Stomach (tissue), 19 donors: ENCODE measurements at places on chromosomes 12 and 14.
A peak's percentile ranks its signal among the peaks of the same experiment; 100 is the strongest.

- no peak for DNase-seq
These were observed 117.5 kb downstream of the ASCL4 start for GRCh38 chr12:107891967-107892366.

DNA sequence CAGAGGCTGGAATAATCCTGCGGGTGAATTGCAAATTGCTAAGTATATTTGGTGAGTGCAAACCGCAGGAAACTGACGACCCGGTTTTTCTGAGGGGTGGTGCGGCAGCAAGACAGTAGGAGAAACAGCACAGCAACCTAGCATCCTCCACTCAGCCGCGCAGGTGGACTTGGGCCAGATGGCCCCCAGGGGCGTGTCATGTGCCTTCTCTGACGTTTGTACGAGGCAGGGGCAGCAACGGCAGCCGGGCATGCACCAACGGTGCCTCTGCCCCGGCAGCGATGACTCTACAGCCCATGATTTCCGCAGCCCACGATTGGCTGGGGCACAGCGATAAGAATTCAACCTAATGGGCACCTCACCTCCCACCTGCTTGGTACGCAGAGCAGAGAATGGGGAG is 11.1 kb upstream of the CLEC2A start:
- no peak for DNase-seq

DNA sequence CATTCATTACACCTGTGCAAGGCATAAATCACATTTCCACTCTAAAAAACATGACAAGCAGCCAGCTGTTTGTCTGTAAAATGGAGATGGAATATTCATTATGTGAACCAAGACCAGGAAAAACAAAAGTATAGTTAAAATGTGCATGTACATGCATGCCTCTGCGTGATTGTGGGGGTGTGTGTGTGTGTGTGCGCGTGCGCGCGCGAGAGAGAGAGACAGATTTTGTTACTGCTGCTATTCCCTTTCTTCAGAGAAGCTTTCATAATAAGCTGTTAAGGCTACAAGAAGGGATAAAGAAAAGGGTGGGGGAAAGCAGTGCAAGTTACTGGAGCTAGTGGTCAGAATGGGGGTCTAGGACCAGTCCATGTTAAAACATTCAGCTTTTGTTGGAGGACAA is 430.3 kb downstream of the NAV3 start:
- DNase-seq = no peak

DNA sequence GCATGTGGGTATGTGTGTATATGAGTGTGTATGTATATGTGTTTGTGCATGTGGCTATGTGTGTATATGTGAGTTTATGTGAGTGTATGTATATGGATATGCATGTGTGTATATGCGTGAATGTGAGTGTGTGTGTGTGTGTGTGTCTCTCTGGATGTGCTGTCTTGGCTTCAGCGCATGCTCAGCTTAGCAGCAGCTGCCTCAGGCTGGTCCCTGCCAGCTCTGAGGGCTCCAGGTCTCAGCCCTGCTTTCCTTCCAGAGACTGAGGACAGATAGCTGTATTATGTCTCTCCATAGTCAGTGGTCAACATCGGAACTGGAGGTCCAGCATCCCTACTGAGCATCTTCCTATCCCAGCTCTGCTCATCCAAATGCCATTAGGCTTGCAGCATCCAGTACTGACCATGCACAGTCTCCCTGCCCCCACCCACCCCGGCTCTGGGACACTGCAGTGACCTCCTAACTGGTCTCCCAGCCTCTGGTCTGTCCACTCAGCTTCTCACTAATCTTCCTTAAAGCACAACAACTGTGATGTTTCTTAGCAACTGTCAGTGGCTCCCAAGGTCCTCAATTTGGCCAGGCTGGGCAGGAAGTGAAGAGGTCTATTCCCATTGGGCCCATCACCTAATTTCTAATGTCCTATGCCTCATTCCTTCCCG is 22.8 kb downstream of the FAIM2 start:
- no peak for DNase-seq

- DNase-seq = peak; percentile 10
These were observed 436.9 kb upstream of the TMEM132C start for GRCh38 chr12:127830065-127830460.

DNA sequence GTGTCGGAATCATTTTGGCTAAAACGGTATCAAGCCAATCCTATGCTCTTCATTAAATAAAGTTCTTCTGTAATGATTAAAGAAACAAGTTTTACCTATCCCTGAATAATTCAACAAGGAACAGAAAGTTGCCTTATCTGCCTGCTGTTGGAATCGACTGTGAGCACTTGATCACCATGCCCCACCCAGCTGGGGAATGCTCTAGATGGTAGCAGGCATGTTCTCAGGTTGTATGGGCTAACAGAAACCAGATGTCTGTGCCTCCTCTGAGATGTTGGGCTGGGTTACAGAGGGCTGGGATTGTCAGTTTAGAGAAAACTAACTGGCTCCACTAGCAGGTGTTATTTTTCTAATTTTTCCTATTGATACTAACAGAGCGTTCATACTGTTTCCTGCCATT is 28.9 kb downstream of the RTRAF start:
- DNase-seq = no peak

GRCh38 chr14:90676912-90677311 is 139.3 kb downstream of the TTC7B start:
- no peak for DNase-seq

DNA sequence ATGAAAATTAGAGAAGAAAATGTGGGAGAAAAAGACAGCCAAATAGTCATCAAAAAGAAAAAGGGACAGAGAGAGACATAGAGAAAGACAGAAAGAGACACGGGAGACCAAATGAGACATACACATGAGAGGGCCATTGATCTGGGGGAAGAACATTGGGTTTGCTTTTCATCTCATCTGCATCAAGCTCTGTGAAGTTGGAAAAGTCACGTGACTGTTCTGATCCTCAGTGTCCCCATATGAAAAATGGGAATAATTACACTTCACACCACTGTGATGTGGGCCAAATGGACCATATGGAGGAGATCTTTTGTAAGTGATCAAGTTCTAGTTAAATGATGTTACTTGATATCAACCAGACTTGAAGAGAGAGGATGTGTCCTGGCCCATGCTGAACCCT is 147.1 kb upstream of the NRXN3 start:
- DNase-seq = no peak

GRCh38 chr14:88667555-88668273 is 104.9 kb downstream of the ZC3H14 start:
- DNase-seq = peak; percentile 51

DNA sequence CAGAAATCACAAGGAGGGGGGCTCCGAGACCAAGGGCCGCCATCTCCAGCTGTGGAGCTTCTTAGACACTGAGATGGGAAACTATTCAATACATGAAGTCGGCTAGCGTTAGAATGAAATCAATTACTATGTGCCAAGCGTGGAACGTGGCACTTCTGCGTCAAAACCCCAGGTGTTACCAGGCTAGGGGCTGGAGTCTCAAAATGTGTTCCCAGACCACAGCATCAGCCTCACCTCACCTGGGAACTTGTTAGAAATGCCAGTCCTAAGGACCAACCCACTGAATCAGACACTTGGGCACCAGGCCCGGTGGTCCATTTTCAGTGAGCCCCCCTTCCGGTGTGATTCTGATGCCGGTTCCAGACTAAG is 5.0 kb upstream of the SETD1B start:
- DNase-seq = no peak

GRCh38 chr14:28761438-28762291 is 4.9 kb upstream of the FOXG1 start:
- DNase-seq = no peak

GRCh38 chr14:81485372-81485771 is 48.3 kb downstream of the SEL1L start:
- DNase-seq = no peak

DNA sequence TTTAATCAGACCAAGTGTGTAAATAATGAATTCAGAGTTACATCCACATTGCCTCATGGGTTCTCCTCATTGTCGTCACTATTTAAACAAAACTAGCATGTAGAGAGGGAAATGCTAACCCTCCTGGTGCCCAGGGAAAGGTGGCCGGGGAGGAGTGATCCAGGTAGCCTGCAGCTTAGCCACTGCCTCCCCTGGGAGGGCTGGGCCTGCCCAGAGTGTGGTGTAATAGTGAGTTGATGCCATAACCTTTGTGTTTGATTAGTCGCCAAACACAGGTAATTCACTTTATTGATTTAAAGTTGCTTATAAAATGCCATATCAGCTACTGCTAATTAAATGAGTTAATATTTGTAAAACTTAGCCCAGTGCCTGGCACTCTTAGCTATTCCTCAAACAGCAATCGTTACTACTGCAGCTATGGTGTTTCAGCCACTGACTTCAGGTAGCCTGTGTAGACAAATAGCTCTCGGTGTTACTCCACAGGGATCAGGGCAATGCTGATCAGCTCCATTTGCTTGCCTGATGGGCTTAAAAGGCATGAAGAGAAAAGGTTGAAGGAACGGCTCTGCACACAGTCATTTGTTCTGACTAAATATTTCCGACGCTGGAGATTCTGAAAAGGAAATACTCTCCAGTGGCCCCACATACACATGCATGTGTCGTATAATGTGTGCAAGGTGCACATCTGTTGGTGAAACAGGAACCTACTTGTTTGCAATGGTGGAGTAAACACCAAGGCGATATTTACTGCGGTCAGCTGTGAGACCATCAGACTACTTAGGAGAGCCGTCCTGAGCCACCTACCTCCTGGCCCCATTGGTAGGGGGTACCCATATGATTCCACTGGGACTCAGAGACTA is 45.7 kb upstream of the PRMT8 start:
- peak; percentile 56 for DNase-seq

GRCh38 chr12:98856897-98857540 is 211.9 kb downstream of the APAF1 start:
- no peak for DNase-seq

DNA sequence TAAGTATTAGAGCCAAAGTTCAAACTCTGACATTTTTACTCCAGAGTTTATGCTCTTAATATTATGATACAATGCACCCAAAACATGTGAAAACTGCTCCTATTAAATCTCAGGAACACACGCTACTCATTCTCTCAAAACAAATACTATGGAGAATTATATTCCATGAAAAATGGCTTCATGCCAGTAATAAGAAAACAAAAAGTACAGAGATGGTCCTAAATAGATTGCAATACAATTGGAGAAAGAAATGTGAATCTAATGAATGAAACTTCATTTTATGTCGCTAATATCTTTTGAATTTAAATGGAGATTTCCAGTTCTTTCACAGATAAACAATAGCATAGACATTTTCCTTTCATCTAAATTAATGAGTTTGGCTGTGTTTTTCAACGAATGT is 384.3 kb downstream of the ADAMTS20 start:
- DNase-seq = no peak

DNA sequence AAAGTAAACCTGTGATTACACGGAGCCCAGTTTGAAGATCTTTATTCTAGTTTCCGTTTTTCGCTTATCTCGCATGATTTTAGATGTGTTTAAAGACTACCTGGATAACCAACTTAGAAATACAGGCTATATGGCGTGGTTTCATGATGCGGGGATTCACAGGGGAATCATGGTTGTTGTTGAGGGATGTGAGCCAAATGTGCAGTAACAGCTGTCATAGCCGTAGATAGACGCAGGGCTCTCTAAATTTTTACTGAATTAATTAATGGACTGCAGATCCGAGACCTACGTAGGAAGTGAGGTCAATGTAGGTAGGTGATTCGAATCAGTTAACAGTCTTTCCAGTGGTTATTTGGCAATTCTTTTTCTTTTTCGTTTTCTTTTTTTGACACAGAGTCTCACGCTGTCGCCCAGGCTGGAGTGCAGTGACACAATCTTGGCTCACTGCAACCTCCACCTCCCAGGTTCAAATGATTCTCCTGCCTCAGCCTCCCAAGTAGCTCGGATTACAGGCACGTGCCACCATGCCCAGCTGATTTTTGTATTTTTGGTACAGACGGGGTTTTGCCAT is 144.9 kb upstream of the AMIGO2 start:
- no peak for DNase-seq
